ENCODE measurements at places on chromosomes 16 and 17. TPM values are rescaled to one million over a fixed set of nuclear protein-coding genes. Genes with fewer than 3 reads are reported as not detected.

The HBA2 gene
- not detected for total RNA-seq

DNA sequence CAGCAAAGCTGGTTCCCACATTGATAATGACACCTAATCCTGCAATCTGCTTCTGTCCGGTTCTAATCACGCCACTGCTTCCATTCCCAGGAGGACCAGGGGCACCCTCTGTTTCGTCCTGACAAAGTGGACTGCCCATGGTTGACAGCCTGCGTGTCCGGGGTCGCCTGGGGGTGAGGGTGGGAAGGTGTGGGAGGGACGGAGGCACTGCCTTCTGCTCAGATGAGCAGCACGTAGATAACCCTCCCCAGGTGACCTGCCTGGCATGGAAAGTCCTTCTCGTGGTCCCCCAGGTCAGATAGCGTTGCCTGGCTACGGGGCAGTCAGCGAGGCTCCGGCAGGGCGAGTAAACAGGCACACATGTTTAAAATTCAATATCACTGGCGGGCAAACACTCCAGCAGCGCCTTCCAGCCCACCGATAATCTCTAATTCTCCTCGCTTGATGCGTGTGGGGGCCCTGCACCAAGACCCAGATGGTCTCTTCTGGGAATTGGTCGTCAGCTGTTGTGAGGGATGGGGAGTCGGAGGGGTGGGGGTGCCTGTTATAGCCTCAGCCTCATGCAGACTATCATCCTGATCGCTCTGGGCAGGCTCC lies 132.2 kb downstream of the RAP1GAP2 start:
- no peak overlapping the region for H3K4me3 ChIP-seq
- no peaks in the 10 kb centered on the region for H3K27me3 ChIP-seq
- peaks cover 2% of the 10 kb centered on the region for H3K4me1 ChIP-seq

The GALR2 gene
- total RNA-seq = 3.5 TPM

The MC1R gene
- 0.85 TPM for total RNA-seq
